ENCODE measurements at places on chromosomes 3 and 15. TPM values are rescaled to one million over a fixed set of nuclear protein-coding genes. Genes with fewer than 3 reads are reported as not detected.
A peak's percentile ranks its signal among the peaks of the same experiment; 100 is the strongest.

WDR72 gene
- not detected for total RNA-seq

DUOXA2 gene
- not detected for total RNA-seq

ITIH1 gene
- not detected for total RNA-seq

SCAMP5 gene
- total RNA-seq = 18.1 TPM

ZNF80 gene
- not detected for total RNA-seq

SLC9C1 gene
- total RNA-seq = under 0.01 TPM

SPTBN5 gene
- total RNA-seq = 2.7 TPM

GPR62 gene
- total RNA-seq = under 0.01 TPM

RARRES1 gene
- 3.4 TPM for total RNA-seq

CLDN16 gene
- total RNA-seq = not detected

BOC gene
- total RNA-seq = not detected

GOLGA6D gene
- not detected for total RNA-seq

DNA sequence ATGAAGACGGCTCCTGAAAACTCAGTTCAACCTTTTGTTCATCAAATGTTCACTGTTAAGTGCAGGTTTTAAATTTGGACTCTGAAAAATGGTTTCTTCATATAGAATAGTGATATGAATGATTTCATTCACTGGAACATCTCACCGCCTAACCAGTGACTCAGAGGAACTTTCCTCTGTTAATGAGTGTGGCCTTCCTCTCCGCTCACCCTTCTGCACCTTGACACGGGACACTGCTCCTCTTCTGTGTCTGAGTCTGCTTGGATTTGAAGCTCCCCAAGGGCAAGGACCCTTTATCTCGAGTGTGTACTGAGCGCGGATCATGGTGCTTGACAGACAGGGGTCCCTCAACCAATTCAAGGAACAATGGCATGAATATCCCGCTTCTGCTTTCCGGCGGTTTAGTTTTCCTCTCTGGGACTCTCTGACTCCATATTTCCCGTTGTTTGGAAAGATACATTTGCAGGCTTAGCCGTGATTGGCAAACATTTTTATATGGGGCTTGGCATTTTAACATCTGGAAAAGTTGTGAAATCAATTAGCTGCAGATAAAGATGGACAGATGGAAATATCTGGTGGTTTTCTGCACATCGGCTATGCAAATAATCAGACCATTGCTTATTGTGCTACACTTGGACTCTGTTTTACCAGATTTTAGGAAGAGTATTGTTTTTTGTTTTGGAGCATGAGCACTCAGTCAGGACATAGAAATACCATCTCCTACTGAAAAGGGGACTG is 20.9 kb downstream of the KBTBD8 start:
- no peak for DNase-seq

DNA sequence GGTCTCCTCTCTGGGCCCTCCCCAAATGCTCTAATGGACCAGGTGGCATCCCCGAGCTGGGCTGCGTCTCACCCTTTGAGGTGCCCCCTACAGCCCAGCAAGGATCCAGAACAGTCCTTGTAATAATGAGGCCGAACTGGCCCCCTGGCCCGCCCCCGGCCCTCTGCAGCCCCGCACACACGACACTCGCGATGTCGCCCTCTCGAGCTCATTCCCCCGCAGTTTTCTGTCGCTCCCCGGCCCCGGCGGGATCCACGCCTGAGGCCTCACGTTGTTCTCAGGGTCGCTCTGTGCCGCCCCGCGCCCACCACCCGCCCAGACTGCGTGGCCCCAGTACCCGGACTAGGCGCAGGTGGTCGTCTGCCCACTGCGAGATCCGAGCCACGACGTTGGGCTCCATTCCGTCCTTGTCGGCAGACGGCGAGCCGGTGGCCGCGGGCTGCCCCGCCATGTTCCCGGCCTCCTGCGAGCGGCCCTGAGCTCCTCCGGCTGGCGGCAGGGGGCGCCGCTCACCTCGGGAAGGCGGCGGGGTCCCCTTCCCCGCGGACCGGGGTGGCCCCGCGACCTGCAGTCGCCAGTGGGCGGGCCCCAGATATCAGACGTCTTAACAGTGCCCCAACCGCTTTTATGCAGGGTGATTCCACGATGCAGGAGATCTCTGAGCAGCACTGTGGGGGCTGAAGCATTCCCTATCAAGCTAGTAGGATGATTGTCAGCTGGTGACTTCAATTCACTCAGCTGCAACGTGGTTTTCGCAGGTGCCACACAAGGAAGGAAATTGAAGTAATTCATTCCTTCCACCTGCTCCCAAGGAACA is at the start of gene C3orf33:
Gene C3orf33, minus strand, starts transcription at position 477 of the 817 bp plus-strand sequence. Its CDS starts 26 bp downstream, at position 451.
- DNase-seq = peak; percentile 62

DNA sequence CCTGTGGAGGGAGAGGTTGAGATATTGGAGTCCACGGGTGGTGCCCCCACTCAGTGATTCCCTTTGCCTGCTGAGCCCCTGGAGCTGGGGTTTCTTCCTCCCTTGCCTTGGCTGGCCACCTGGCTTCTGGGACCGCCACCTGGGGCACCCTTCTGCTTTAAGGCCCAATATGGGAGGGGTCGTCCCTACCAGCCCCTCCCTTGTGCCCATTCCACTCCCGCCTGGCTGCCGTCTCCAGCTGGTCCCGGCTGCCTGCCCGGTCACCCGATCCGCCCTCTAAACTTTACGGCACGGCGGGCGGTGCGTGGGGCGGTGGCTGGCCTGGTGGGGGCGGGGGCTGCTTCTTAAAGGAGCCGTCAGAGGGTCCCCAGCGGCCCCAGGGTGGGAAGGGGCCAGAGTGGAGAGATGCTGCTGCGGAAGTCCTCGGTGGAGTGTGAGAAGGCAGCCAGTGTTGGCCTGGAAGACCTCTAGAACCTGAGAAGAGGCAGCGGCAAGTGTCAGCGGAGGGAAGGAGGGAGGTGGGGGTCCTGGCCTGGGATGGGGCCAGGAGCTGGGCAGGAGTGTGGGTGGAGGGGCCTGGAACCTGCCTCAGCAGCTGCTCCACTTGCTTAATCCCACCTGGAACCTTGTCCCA is 1.6 kb upstream of the SEMA3B start:
- no peak for DNase-seq

DNA sequence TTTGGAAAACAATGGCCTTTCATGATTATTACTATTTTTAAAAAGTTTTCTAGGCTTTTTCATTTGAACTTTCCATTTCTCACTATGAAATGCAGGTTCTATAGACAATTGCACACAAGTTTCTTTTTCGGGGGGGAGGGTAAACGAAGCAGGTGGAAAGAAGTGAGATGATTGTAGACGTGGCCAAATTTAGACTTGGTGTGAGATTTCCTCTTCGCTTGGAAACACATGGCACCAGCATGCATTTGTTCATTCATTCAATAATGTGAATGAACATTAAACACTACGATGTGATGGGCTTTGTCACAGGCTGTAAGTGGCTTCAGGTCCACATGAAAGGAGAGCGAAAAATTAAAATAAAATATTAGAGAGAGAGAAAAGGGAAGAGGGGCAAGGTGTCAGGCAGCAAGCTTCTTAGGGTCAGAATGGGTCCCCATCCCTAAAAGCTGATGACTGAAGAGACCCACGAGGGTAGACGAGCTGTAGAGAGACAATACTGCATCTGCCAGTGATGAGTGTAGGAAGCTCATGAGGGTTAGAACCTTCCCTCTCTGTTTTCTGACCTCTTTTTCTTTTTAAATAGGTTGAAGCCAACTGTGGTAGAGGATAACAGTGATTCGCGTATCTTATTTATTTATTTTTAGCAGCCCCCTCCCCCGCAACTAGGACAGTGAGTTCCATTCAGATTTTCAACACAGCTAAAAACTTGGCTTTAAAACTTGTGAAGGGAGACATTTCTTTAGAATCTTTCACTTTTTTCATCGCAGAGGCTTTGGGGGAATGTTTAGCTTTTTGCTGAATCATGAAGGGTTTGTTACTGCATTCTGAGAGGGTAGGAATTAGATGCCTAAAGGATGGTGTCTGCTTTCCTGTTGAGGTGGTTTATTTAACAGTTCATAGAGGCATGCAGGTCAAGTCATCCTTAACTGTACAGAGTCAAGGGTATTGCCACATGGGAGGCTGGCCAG is 36.2 kb downstream of the GAP43 start:
- DNase-seq = no peak

DNA sequence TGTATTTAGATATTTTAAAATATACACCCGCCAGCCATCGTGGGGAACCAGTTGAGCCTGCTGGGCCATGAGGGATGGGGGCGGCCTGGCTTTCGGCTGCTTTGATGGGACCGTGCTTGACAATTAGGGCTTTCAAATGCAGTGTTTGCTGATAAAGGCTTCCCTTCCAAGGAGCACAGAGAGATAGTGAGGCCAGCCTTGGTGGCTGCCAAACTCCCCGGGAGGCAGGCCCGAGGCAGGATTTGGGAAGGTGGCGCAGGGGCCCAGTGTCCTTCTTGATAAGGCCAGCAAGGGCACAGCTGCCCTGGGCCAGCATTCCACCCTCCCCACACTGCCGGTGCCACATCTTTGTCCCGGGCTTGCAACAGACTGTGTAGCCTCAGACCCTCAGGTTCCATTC is 75.6 kb downstream of the LINGO1 start:
- no peak for DNase-seq

- DNase-seq = no peak
Observed at GRCh38 chr3:71372241-71372768, 211.2 kb downstream of the FOXP1 start.

GRCh38 chr3:130900959-130901358 is 7.1 kb downstream of the ATP2C1 start:
- DNase-seq = no peak

GRCh38 chr15:96693990-96694517 is 363.6 kb downstream of the NR2F2 start:
- no peak for DNase-seq

DNA sequence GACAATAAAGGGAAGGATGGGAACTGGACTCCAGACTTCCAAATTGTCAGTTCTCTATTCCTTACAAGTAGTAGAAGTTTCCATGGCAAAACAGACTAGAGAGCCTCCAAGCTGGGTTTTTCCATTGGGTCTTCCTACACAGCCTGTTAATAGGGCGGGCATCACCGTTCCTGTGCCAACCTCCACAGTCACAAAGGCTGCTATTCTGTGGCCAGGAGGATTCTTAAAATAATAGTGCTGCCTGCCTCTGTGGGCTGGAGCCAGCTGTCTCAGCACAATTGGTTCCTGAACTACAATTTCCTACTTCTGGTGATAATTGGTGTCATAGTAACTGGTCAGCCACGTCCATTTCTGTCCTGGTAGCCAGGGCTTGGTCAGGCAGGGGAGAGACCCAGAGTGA is 38.6 kb downstream of the LYZL4 start:
- no peak for DNase-seq

GRCh38 chr3:120368172-120368571 is 19.0 kb upstream of the LRRC58 start:
- no peak for DNase-seq

DNA sequence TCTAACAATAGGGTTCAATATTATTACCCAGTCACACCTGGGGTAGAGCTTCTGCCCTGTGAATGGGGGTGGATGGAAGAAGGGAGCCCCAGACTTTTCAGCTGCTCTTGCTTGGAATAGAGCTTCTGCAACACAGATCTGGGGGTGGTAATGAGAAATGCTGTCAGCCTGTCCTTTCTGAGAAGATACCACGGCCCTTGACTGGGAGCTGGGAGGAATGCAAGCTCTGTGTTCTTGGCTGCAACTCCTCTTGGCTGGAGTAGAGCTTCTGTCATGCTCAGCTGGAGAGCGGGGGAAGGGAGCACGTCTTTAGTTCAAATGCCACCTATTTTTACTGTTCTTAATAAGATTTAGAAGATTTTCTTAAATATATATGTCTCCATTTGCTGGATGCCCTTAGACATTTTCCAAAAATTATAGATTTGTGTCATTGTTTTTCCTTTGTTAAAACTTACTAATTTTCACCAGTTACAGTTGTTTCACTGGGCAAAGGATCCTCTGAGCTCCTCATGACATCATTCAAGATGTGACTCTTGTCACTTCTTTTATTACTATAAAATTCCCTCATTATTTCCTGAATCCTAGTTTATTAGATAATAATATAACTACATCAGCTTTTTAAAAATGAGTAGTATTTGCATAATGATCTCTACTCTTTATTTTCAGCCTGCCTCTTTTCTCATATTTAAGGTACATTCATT is 180.0 kb upstream of the TGFBR2 start:
- no peak for DNase-seq

- DNase-seq = no peak
Observed at GRCh38 chr15:31346367-31347066, 19.9 kb downstream of the KLF13 start.

GRCh38 chr3:30578479-30578878 is 27.9 kb upstream of the TGFBR2 start:
- DNase-seq = no peak

DNA sequence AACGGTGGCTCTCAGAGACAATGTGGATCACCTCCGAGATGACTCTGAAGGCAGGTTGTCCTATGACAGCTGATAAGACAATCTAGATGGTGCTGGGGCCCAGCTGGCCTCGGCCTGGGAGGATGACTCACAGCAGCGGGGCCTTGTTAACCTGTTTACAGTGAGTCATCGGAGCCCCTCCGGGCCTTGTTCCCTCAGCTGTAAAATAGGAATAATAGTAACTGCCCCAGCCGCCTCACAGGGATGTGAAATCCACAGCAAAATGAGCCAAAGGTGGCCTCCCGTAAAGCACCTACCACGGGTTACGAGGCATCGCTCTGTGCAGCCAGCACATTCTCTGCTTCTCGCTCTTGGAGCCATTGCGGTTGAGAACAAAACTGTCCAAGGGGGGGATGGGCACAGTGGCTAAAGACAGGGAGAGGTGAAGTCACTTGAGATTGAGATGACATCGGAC is 88.6 kb upstream of the RASGRF1 start:
- DNase-seq = peak; percentile 82

DNA sequence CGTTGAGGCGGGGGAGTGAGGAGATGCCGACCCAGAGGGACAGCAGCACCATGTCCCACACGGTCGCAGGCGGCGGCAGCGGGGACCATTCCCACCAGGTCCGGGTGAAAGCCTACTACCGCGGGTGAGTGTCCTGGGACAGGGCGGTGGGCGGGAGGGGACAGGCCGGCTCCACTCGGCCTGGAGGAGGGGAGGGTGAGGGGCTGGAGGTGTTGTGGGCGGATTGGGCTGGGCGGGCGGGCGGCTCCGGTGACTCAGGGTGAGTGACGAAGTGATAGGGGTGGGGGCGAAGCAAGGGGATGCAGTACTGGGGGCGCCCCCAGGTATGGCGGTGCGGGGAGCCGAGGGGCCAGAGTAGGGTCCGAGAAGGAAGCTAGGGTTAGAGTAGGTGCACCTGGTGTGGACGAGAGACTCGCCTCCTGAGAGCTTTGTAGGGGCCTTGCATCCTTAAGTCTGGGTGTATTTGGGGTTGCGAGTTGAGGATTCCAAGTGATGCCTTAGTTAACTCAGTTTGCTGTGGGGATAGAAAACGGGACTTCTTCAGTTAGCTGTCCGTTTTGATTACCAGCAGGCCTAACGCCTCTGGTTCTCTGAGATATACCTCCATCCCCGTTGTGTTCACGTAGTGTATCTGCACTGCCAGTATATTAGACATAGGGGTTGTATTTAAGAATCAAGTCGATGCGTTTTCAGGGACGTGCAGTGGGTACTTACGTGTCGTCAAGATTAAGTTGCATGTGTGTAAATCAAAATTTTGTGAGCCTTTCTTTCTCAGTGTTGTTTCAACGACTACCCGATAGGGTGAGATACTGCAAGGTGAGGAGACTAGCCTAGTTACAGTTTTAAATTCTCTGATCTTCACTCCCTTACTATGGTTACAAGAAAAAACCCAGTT is 670 bp downstream of the PRKCI start:
- DNase-seq = peak; percentile 42
